ENCODE measurements at places on chromosomes 7 and 10.

DNA sequence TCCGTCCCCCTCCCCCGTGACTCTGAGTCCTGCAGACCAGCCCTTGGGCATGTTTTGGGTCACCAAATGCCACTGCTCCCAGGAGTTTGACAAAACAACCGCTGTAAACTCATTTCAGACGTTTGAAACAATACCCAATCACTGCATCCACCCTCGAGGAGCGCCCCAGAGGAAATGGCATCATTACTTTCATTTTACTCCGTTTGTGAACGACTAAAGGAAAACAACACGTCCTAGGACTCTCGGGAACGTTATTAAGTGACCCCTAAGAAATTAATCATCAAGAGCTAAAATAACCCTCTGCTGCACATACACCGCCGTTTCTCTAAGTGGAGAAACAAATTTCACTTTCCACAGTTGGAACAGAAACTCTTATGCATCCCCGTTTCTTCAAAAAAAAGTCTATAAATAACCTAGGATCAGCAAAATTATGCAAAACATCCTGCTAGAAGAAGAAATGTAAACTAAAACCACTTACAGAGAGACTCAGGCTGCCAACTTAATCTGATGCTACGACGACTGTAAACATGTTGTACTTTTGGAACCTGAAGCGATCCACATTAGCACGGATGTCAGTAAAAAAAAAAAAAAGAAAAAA, 109.9 kb upstream of the EFCAB10 start:
- DNase-seq: no peak

DNA sequence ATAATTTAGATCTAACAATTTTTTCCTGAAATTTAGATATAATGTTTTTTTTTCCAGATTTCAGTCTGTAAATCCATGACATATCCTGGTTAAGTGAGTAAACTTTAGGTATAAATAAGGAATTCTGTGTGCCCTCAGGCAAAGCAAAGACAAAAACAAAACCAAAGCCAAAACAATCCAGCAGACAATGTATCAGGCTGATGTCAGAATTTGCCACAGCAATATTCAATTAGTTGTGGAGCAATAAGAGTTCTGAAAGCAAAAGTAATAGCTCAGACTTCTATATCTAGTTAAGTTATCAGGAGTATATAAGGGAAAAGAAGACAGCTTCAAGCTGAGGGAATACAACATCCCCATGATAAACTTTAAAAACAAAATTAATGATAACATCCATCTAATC, 82.0 kb downstream of the MKX start:
- DNase-seq: peak; percentile 11

DNA sequence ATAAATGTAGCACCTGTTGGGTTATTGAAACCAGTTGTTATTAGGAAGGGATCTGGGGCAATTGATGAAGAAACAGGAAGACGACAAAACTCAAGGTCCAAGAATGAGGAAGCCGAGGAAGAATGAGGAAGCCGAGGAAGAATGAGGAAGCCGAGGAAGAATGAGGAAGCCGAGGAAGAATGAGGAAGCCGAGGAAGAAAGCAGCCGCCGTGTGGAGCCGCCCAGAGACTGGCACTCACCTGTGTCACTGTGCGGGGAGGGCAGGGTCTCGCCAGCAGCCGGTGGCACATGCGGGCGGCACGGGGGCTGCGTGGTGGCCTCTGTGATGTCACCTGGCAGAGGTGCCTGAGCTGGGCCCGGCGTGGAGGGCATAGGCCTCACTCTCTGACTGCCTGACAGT, 71.1 kb upstream of the CFAP46 start:
- peak; percentile 85 for DNase-seq

DNA sequence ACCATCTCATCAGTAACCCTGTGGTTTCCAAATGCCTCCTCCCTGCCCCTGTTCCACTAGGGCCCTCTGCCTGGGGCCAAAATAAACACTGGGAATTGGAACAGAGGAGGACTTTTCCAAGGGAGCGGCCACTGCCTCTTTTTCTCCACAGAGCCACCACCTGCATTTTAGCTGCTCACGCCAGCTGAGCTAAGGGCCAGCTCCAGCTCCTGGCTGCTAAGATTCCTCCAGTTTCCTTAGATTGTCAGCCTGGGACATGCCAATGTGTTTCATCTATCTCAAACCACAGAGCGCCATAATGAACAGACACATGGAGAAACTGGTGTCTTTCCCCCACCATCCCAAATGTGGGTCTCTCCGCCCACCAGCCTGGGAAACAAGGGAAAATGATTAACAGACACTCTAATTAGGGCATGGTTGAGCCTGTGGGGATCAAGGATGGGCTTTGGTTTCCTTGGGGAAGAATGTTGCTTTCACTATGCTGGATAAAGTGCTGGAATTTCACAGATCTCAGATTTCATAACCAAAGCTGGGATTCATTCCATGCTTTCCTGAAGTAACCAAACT, 52.2 kb downstream of the ASB13 start:
- no peak for DNase-seq

DNA sequence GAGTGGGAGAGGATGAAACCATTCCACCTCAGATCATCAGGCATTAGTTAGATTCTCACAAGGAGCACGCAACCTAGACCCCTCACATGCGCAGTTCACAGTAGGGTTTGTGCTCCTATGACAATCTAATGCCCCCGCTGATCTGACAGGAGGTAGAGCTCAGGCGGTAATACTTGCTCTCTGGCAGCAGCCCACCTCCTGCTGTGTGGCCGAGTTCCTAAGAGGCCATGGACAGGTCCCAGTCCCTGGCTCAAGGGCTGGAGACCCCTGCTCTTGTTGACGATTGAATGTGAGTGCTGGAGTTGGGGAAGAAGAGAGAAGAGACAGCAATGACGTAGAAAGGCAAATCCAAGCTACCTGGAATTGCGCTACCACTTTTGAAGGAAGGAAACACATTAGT, 267.2 kb downstream of the TFEC start:
- DNase-seq: no peak

- DNase-seq: no peak
These were observed 214.5 kb downstream of the SNX13 start for GRCh38 chr7:17725821-17726220.

DNA sequence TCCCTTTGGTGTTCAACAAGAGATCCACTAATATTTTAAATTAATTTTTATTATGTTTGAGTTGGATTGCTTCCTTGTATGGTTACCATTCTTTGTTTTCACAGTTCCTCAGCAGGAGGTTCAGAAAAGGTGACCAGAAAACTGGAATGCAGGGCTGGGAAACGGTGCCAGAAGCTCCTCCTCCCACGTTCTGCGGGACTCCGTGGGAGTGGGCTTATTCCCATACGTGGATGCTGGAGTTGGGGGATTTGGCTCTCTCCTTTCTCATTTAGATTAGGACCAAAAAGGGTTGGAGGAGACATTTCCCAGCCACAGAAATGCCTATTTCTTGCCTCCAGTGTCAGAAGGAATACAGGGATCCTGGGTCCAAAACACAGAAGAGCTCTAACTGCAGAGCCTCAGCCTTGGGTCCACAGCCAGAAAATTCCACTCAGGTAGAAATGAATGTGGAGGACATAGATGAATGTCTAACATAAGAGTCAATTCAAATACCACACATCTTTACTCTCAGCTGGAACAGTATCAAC, 56.0 kb downstream of the SORBS1 start:
- DNase-seq: no peak

GRCh38 chr10:78537018-78537417, 503.4 kb downstream of the RPS24 start:
- DNase-seq: no peak

Measured in CD14-positive monocyte (primary cell).